ENCODE measurements at places on chromosomes 1 and 21. TPM values are rescaled to one million over a fixed set of nuclear protein-coding genes. Genes with fewer than 3 reads are reported as not detected.
A peak's percentile ranks its signal among the peaks of the same experiment; 100 is the strongest.

DNA sequence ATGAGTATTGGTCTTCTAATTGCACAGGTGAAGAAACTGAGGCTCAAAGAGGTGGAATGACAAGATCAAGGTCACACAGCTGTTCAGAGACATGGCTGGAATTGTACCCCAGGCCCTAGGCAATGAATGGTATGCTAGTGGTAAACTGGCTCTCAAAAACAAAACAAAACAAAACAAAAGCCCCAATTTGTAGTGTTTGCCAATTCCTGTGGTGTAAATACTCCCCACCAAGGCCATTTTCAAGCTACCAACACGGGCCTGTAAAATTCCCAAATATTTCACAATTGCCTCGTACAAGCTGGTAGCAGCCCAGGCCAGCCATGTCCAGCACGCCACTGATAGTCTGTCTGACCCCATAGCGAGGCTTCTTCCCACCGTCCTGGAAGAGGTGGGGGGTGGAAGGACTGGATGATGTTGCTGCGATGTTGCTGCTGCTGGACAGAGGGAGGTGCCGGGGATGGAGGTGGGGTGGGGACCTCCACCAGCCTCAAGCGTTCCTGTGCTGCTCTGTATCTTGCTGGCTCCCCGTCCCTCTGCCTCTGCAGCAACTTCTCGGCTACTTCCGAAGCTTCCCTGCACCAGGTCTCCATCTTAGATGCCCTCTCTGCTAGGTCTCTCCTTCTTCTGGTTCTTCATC lies 62.2 kb upstream of the RUNX3 start:
- H3K4me1 ChIP-seq = peaks cover 93% of the 10 kb centered on the region
- H3K36me3 ChIP-seq = peaks cover 12% of the 10 kb centered on the region
- no peaks in the 10 kb centered on the region for H3K27me3 ChIP-seq
- peak overlapping the region; percentile 100 for H3K27ac ChIP-seq

DNA sequence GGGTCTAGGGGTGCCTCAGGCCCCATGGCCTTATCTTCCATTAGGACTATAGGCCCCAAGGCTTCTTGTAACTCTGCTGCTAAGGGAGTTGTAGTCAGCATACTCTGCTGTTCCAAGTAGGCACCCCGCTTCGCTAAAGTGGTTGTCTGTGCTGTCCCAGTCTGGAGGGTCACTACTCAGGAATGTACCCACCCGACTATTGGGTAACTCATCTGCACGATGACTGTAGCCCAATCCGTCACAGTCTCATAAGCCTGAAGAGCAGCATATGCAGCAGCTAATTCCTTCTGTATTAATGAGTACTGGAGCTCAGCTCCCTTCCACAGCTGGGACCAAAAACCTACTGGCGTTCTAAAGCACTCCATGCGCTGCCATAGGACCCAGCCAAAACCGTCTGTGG lies 111.0 kb downstream of the GDAP2 start:
- no peak for DNase-seq
- H3K4me3 ChIP-seq = no peak overlapping the region
- H3K36me3 ChIP-seq = no peaks in the 10 kb centered on the region

GRCh38 chr1:200488375-200489165 lies 78.7 kb upstream of the ZNF281 start:
- H3K36me3 ChIP-seq = no peaks in the 10 kb centered on the region
- peak; percentile 59 for DNase-seq
- H3K27me3 ChIP-seq = peaks cover 13% of the 10 kb centered on the region
- H3K27ac ChIP-seq = no peak overlapping the region
- H3K4me1 ChIP-seq = peaks cover 8% of the 10 kb centered on the region
- no peak overlapping the region for H3K4me3 ChIP-seq

DNA sequence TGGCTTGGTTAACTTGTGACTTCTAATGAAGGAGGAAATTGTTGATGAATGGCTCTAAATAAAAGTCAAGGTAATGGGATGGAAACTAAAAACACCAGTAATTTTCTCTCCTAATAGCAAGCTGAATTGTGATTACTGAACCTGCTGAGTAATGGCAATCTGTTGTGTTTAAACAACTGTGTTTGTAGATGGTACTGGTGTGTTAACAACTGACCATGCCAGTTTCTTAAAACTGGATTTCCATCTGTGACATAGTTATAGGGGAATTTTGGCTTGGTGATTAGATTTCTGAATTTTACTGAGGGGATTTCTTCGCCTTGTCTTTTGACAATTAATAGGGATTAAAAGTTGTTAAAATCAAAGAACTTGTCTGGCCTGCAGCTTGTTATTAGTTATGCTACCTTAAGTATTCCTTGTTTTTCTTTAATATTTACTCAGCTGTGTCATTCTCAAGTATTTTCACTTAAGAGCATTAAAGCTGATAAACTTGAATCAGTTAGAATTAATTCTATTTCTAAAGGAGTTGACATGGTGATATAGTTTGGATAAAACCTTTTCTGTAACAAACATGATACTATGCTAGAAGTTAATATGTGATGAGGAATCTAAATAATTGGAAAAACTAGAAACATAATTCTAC lies 7.9 kb upstream of the ERO1B start:
- no peak for DNase-seq
- no peaks in the 10 kb centered on the region for H3K36me3 ChIP-seq
- no peaks in the 10 kb centered on the region for H3K27me3 ChIP-seq
- peaks cover 11% of the 10 kb centered on the region for H3K4me1 ChIP-seq

- no peak for DNase-seq
- H3K27me3 ChIP-seq = no peaks in the 10 kb centered on the region
- no peak overlapping the region for H3K4me3 ChIP-seq
- peaks cover 45% of the 10 kb centered on the region for H3K4me1 ChIP-seq
- no peak overlapping the region for H3K27ac ChIP-seq
Measured at GRCh38 chr1:154730259-154730658, 122.3 kb upstream of the ADAR start.

DNA sequence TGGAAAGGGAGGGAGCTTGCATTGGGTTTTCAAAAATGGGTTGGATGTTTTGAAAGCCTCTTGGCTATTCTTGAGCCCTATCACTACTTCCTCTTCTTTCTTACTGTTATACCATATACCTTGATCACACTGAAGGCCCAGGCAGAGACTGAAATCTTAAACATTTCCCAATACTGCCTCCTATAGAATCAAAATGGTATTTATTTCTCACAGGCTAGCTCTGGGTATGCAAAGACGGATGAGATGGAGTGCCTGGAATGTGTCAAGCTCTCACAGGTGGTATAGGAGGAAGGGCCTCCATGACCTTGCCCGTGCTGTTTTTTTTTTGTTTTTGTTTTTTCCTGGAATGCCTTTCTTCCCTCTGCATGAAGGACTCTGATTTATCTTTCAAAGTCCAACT lies 268.4 kb upstream of the USP24 start:
- H3K4me1 ChIP-seq = no peaks in the 10 kb centered on the region
- H3K36me3 ChIP-seq = no peaks in the 10 kb centered on the region
- no peak for DNase-seq
- H3K27me3 ChIP-seq = no peaks in the 10 kb centered on the region
- no peak overlapping the region for H3K4me3 ChIP-seq

DNA sequence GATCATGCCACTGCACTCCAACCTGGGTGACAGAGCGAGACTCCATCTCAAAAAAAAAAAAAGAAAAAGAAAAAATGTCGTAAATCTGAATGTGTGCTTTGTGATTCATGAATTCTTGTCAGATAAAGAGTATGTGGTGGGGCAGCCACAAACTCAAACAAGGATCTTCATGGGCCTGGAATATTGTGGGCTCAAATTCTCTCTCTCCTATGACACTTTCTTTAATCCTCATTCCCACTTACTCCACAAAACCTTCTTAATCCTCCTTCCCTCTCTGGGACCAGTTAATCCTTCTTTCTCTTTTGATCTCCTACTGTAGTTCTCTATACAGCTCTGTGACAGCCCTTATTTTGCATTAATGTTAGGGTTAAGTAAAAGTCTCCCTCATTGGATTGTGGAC lies 112.3 kb downstream of the AK5 start:
- peaks cover 1% of the 10 kb centered on the region for H3K36me3 ChIP-seq
- H3K27ac ChIP-seq = no peak overlapping the region
- H3K27me3 ChIP-seq = no peaks in the 10 kb centered on the region
- H3K4me3 ChIP-seq = no peak overlapping the region
- no peak for DNase-seq

DNA sequence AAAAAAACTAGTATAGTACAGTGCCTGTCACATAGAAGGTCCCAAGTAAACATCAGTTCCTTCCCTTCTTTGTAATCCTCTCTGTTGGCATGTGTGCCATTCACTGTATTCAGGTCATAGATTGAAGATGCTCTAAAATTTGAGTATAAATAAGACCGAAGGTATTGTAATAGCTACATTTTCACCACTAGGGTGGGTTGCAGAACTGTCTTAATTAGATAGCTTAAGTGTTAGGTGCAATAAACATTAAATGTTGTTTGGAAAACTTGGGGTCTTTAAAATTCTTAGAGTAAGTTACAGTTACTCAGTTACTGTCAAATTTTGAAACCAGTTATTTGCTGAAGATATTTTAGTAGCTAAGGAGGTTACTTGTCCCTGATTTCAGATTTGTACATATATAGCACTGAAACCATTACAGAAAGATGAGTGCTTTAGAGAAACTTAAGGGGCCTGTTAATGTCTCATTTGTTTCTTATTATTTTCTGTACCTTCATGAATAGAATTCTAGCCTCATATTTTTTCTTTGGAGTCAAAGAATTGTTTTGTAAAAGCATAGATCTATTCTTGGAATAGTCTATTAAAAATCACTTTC lies 24.3 kb downstream of the PER3 start:
- no peak overlapping the region for H3K4me3 ChIP-seq
- H3K36me3 ChIP-seq = peaks cover 21% of the 10 kb centered on the region
- no peaks in the 10 kb centered on the region for H3K4me1 ChIP-seq
- H3K27me3 ChIP-seq = no peaks in the 10 kb centered on the region

DNA sequence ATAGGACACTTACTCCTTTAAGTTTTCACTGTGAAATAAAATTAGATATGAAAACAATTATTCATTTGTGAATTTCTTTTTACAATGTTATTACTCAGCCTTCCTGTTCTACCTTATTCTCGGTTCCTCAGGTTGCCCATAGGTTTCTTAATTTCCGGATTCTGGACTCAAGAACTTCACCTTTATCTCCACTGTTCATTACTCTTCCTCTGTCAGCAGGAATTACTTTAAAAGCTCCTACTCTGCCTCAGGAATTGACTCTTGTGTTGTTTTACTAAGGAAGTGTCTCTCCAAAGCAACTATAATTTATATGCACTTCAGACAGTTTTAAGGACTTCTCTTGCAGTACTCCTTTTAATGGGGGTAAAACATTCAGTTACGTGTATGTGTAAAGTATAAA lies 123.8 kb downstream of the OSBPL9 start:
- H3K4me3 ChIP-seq = no peak overlapping the region
- peaks cover 3% of the 10 kb centered on the region for H3K36me3 ChIP-seq
- peaks cover 49% of the 10 kb centered on the region for H3K4me1 ChIP-seq
- DNase-seq = no peak
- H3K27ac ChIP-seq = no peak overlapping the region

DNA sequence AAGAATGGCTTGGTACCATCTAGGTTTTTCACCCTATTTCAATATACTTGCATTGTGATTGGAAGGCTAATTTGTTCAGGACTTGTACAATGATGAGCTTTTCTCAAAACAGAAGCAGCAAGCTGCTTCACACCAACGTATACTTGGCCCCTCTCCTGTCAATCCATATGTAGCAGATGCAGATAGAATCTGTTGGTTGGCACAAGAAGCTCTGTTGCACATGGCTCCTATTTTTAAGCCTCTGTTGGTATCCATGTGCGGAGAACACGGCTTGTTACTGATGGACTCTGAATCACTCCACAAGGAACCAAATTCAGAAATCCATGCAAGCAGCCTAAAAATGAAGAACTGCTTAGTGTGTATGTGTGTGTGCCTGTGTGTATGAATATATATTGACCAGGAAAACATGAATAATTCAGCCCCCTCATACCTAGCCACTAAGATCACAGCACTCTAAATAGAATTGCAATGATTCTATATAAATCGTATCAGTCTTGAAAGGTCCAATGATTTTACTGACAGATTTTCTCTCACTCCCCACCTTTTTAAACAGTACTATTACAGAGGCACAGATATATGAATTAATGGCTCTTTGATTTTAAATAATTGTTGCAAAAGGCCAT lies 258.4 kb upstream of the DPYD start:
- no peak for DNase-seq
- no peak overlapping the region for H3K4me3 ChIP-seq
- H3K4me1 ChIP-seq = no peaks in the 10 kb centered on the region
- H3K36me3 ChIP-seq = no peaks in the 10 kb centered on the region

GRCh38 chr1:201603613-201604232 lies 64.8 kb downstream of the NAV1 start:
- H3K36me3 ChIP-seq = no peaks in the 10 kb centered on the region
- H3K27ac ChIP-seq = no peak overlapping the region
- DNase-seq = no peak
- H3K4me3 ChIP-seq = no peak overlapping the region
- no peaks in the 10 kb centered on the region for H3K4me1 ChIP-seq

Gene AKNAD1
- not detected for total RNA-seq

Gene CREG1
- total RNA-seq = 8.8 TPM

DNA sequence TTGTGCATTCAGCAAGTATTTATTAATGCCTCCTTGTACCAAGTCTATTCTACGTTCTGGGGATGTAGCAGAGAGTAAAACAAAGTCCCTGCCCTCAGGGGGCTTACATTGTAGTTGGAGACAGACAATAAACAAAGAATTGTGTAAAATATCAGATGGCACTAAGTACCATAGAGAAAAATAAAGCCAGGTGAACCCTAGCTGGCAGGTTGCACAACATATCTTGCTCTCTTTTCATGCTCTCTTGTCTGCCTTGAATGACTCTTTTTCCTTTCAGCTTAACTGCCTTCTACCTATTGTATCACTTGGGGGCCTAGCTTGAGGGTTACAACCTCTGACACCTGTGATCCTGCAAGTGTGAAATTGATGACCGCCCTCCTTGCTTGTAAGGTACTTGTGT lies 20.7 kb upstream of the FASLG start:
- H3K27me3 ChIP-seq = peaks cover 19% of the 10 kb centered on the region
- H3K4me3 ChIP-seq = peak overlapping the region; percentile 56

Gene BRDT
- total RNA-seq = not detected

DNA sequence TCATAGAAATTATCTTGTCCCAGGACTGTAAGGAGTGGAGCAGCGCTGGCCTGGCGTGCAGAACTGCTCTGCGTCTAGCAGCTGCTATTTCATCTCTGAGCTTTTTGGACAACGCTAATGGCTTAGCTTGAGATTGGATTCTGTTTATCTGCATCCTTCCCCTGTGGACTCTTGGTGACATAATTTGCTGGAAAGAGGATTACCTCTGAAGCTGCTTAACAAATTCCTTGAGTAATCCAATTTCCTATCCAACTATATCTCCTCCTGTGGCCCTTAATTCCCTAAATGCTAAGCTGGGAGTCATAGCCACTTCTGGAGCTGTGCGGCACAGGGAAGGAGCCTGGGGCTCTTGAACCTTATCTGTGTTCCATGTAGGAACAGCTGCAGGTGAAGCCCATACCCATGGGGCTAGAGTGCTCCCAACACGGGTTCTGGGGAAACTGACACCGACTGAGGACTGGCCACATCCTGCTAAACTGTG lies 43.2 kb downstream of the IL6R start:
- H3K27ac ChIP-seq = no peak overlapping the region
- H3K27me3 ChIP-seq = peaks cover 3% of the 10 kb centered on the region

Gene ANP32E
- total RNA-seq = 176 TPM

Gene SAMSN1
- 39.8 TPM for total RNA-seq

DNA sequence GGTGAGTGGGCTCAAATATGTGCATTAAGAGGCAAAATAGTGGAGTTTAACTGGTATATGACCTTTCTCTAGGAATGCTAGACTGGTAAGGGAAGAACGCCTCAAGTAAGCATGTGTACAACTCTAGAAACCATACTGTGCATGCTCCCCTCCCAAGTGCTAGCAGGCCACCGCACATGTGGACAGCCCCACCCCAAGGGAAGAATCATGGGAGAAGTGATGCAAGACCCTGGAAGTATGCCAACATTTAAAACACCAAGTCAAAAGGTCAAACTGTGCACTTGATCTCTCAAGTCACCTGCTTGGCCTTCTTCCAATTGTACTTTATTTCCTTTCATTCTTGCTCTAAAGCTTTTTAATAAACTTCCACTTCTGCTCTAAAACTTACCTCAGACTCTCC lies 120.4 kb downstream of the WDR3 start:
- no peak overlapping the region for H3K4me3 ChIP-seq
- H3K36me3 ChIP-seq = no peaks in the 10 kb centered on the region
- no peak for DNase-seq

Data from activated CD4-positive, alpha-beta T cell treated with anti-CD3 and anti-CD28 coated beads for 36 hours (primary cell).